ENCODE measurements at places on chromosomes 16 and 17.
A peak's percentile ranks its signal among the peaks of the same experiment; 100 is the strongest.

GRCh38 chr17:62950067-62950466 is 16.0 kb upstream of the TANC2 start:
- DNase-seq = no peak

GRCh38 chr17:77211681-77212080 is 70.9 kb downstream of the SEC14L1 start:
- no peak for DNase-seq

GRCh38 chr17:58615768-58616659 is 75.8 kb downstream of the TEX14 start:
- DNase-seq = peak; percentile 41

- no peak for DNase-seq
Measured at GRCh38 chr16:17316005-17316404, 154.8 kb downstream of the XYLT1 start.

GRCh38 chr17:43416998-43417890 is 18.5 kb downstream of the ARL4D start:
- DNase-seq = no peak

GRCh38 chr17:42819939-42820535 is 4.0 kb downstream of the BECN1 start:
- peak; percentile 19 for DNase-seq

- DNase-seq = no peak
Measured at GRCh38 chr17:41168121-41168520, at the start of gene KRTAP4-3. TSS of gene KRTAP4-3 (minus strand) at chr17:41168221. CDS start at chr17:41168172, 49 bp downstream.

DNA sequence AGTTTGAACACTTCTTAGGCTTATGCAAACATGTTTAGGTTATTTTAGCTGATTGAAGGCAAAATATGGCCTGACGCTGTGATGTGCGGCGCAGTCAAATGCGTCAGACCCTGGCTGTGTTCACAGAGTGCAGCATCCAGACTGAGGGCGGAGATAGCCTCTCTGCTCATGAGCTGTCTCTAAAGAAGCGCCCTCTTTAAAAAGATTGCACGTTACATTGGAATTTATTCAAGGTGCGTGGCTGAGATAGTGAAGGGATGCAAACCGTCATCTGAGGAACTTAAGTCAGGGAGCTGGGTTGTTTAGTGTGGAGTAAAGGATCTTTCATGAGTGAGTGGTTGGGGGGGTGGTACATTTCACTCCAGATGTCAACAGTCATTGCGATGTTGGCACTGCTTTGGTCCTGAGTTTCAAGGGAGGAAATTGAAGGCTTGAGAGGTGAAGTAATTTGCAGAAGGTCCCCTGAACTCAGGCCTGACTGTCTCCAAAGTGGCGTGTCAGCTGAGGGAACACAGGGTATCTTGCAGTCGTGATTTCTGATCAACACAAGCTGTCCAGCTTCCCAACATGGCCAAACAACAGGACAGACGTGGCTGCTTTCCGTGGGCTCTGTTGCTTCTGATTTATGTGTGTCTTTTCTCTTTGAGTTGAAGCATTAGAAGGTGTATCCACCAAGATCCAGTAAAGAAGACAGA is 33.4 kb downstream of the RPTOR start:
- no peak for DNase-seq

DNA sequence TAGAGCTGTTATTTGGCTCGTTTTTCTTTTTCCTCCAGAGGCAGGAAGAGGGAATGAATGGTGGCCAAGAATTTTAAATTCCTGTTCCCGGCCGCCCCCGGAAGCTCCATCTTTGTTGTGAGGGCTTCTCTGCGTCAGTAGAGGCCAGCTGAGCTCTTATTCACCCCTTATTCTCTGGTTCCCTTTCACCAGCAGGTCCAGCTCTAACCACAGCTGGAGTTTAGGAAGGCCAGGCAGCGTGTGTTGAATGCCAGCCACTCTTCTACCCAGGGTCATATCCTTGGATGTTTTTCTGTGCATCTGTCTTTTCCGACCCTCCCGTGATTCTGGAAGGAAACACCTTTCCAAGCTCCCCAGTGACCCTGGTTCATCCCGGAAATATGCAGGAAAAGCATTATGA is 570.5 kb downstream of the WWOX start:
- DNase-seq = no peak

DNA sequence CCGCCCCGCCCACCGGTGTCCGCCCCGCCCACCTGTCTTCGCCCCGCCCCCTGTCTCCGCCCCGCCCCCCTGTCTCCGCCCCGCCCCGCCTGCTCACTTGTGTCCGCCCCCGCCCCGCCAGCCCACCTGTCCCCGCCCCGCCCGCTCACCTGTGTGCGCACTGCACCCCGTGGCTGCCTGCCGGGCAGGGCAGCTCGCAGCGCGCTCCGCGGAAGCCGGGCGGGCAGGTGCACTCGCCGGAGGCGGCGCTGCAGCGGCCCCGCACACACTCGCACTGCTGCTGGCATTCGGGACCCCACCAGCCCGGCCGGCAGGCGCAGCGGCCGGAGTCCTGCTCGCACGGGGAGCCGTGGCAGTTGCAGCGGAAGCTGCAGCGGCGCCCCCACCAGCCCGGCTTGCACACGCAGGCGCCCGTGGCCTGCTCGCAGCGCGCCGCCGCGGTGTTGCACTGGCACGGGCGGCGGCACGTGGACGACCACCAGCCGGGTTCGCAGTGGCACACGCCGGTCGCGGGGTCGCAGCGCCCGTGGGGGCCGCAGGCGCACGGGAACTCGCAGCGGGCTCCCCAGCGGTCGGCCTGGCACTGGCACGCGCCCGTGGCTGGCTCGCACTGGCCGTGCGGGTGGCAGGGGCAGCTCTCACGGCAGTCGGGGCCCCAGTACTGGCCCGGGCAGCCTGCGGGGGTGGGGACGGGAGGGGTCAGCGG is 2.1 kb downstream of the SCARF1 start:
- no peak for DNase-seq

DNA sequence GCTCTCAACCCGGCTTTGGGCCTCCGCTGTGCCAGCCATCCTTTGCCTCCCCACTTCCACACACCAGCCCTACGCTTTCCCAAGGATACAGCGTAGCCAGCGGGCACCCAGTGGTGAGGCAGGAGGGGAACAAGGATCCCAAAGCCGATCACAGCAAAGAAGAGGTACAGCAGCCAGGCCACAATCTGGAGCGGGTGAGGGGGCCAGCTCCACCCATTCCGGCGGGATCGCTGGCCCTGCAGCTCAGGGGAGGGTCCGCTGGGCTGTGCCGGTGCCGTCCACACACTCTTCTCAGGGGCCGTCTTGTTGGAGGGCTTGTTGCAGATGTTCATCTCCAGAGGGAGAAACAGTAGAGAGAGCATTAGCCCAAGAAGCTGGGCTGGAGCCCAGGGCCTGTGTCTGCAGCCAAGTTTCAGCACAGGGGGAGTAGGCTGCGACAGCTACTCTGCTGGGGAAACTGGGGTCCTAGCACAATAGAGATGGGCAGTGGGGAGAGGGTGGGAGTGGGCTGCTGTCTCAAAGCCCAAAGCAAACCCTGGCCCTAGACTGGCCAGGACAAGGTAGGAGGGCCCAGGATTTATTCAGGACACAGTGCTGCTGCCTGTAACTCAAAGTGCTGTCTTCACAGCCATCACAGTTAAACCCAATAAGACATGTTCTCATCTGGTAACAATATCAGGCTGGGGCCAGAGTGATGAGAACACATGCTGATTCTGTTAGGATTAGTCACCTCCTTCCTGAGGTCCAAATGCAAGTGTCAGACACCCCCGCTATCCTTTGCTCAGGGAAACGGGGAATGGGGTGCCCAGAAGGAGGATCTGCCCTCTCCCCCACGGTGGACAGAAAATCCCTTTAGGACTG is 9.9 kb downstream of the ZDHHC1 start:
- no peak for DNase-seq

DNA sequence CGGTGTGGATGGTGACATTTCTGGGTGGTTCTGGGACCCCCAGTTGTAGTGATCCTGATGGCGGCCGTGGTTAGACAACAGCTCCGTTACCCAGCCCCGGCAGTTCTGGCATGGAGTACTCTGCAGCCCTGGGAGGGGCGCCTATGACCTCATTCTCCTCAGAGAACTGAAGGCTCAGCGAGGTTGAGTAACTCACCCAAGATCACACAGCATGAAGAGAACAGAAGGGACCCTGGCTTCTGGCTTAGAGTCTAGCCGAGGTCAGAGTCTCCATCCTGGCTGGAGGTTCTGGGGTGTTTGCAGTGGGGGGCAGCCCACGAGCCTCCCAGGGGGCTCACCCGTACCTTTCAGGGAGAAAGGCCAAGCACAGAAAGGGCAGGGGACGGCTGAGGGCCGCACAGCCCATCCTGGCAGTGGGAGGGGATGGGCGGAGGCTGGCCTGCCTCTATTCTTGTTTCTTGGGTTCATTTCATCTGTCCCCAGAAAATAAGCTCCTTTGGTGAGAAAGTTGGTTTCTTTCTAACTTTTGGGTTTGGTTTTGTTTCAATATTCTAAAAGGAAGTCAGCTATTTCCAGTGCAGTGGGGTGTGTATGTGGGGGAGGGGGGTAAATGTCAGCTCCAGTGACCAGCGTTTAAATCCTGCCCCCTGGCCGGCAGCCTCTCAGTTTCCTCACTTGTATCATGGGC is 13.2 kb downstream of the ZFPM1 start:
- no peak for DNase-seq

DNA sequence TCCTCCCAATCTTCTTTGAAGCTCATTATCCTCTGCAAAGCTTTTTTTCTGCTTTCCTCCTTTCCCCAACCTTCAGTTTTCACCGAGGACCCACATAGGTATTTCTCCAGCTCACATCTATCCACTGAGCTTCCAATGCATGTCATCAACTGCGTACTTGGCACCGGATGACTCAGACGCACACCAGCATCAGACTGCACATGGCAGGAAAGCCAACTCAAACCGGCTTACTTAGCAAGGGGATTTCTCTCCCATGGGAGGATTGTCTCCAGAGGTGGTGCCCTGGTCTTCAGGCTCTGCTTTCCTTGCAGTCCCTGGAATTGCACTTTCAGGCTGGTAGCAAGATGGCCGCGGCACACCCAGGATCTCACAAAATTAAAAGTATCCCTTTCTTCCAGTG is 1.7 kb upstream of the AKTIP start:
- DNase-seq = no peak

All from GM12864 (cell line).